ENCODE measurements at places on chromosomes 2 and 18. TPM values are rescaled to one million over a fixed set of nuclear protein-coding genes. Genes with fewer than 3 reads are reported as not detected.
A peak's percentile ranks its signal among the peaks of the same experiment; 100 is the strongest.

DNA sequence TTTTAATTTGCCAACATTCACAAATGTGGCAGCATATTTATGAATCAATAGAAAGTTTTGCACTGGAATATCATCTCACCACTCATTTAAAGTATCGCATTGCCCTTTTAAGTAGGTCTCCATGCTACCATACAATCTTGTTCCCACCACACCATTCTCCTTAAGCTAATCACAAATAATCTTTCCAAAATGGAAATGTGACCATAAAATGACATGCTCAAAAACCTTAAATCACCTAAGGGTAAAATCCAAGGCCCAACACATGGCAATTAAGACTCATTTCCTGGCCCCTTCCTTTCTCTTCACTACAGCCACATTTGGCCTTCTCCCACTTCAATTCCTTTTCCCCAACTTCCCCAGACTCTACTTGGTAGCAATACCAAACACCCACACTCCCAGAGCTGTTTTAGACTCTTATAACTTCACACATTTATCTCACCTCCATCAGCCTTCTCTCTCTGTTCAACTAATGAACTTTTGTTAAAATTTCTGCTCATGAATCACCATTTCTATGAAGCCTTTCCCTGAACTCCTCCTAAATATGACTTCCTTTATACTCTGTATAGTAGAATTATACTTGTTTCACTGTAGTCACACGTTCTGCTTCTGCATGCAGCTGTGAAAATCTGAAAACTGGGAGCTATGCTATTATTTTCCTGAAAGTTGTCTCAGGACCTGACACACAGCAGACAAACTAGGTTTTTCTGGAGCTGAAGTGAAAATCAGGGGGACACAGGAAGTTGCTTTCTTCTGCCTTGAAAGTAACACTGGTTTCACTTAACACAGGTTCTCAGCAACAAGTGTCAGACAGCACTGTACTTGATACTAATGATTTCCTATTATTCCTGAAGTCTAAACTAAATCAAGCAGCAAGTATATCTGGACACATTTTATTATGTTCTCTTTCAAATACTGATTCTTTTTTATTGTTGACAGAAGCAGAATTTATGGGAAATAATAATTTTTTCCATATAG lies 303.9 kb downstream of the ZEB2 start:
- H3K27ac ChIP-seq, result no peak overlapping the region
- peaks cover 26% of the 10 kb centered on the region for H3K4me1 ChIP-seq
- no peak for DNase-seq
- no peaks in the 10 kb centered on the region for H3K36me3 ChIP-seq
- H3K27me3 ChIP-seq, result no peaks in the 10 kb centered on the region

- H3K4me1 ChIP-seq, result peaks cover 24% of the 10 kb centered on the region
- DNase-seq, result no peak
- no peaks in the 10 kb centered on the region for H3K36me3 ChIP-seq
- peak overlapping the region; percentile 77 for H3K27ac ChIP-seq
- no peaks in the 10 kb centered on the region for H3K27me3 ChIP-seq
Measured at GRCh38 chr2:127887776-127888130, 2.0 kb upstream of the AMMECR1L start.

DNA sequence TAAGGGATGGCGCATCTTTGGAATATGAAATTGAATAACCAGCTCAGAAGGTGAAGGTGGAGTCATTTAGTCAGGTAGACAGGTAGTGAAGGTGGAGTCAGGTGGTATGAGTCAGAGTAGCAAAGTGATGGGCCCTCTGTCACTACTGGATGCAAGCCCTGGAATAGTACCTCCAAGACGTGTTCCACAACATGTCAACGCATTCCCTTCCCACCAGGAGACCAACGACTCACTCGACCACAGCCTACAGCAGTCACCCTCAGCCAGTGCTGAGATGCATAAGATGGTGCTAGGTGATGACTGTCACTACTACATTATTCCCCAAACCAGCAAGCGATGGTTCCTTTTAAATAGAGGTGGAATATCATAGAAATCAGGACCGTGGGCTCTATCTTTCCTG lies 6.8 kb downstream of the CPLX4 start:
- DNase-seq, result no peak
- no peaks in the 10 kb centered on the region for H3K36me3 ChIP-seq
- H3K4me1 ChIP-seq, result peaks cover 11% of the 10 kb centered on the region
- no peak overlapping the region for H3K27ac ChIP-seq
- peaks cover 6% of the 10 kb centered on the region for H3K27me3 ChIP-seq
- no peak overlapping the region for H3K4me3 ChIP-seq

DNA sequence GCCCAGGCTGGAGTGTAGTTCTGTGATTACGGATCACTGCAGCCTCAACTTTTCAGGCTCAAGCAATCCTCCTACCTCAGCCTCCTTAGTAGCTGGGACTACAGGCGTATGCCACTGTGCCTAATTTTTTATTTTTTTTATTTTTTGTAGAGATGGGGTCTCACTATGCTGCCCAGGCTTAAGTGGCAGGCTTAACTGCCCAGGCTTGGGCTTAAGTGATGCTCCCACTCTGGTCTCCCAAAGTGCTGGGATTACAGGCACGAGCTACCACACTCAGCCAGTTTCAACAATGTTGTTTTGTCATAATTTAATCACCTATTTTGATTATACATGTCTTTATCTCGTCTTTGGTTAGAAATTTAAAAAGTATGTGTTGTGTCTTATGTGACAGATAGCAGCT lies 18.2 kb downstream of the UGGT1 start:
- H3K4me3 ChIP-seq, result no peak overlapping the region
- H3K36me3 ChIP-seq, result peaks cover 24% of the 10 kb centered on the region
- no peaks in the 10 kb centered on the region for H3K27me3 ChIP-seq
- no peaks in the 10 kb centered on the region for H3K4me1 ChIP-seq
- no peak overlapping the region for H3K27ac ChIP-seq
- no peak for DNase-seq

DNA sequence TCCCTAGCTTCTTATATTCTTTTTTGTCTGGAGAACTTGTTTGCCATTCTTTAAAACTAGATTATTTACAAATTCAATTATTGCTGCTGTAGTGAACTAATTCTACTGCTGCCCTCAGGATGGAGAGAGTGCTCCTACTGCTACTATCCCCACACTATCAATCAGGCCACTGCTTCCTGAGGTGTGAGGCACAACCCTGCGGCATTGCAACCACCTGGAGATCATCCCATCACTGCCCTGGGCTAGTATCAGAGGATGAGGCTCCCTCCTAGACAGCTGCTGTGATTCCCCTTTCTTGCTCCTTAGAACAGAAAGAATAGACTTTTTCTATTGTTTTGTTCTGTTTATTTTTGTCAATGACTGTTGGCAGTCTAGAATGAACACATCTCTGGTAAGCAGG lies 146.6 kb downstream of the CDH19 start:
- DNase-seq, result no peak
- no peak overlapping the region for H3K27ac ChIP-seq
- H3K4me3 ChIP-seq, result no peak overlapping the region
- H3K27me3 ChIP-seq, result no peaks in the 10 kb centered on the region
- H3K4me1 ChIP-seq, result no peaks in the 10 kb centered on the region

GRCh38 chr2:21363364-21363763 lies 239.6 kb downstream of the TDRD15 start:
- no peak overlapping the region for H3K27ac ChIP-seq
- no peaks in the 10 kb centered on the region for H3K27me3 ChIP-seq
- H3K4me3 ChIP-seq, result no peak overlapping the region
- DNase-seq, result no peak
- no peaks in the 10 kb centered on the region for H3K36me3 ChIP-seq

DNA sequence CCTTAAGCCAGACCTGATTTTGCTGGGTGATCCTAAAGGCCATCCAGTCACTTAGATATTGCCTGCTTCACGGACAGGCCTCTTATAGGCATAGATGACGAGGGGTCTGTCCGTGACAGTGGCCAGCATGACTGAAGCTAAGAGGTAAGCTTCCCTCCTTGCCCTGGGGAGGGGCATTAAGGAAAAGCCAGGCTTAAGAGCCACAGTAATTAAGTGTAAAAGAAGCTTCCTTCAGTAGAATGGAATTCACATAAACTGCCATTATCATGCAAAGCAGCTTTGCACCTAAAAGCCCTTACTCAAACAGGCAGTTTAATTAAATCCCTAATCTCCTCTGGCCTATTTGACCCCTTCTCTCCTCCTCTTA lies 99.4 kb upstream of the PKDCC start:
- no peaks in the 10 kb centered on the region for H3K36me3 ChIP-seq
- no peak for DNase-seq
- no peak overlapping the region for H3K4me3 ChIP-seq
- H3K27ac ChIP-seq, result no peak overlapping the region

DNA sequence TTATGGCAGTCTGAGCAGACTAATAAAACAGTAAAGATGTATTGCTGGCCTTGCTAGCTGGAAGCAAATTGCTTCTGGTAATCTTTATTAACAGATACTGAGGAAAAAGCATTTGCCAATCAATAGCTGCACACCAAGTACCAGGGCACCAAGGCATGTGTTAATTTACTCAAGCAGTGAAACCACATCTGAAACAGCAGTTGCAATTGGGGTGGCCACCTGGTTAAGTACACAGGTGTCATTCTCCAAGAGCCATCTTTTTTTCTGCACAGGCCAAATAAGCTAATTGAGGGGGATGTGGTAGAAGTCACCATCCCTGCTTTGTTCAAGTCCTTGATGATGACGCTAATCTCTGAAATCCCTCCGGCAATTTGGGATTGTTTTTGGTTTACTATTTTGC lies 8.6 kb upstream of the SEH1L start:
- DNase-seq, result no peak
- peaks cover 5% of the 10 kb centered on the region for H3K4me1 ChIP-seq
- no peak overlapping the region for H3K4me3 ChIP-seq
- no peaks in the 10 kb centered on the region for H3K27me3 ChIP-seq

DNA sequence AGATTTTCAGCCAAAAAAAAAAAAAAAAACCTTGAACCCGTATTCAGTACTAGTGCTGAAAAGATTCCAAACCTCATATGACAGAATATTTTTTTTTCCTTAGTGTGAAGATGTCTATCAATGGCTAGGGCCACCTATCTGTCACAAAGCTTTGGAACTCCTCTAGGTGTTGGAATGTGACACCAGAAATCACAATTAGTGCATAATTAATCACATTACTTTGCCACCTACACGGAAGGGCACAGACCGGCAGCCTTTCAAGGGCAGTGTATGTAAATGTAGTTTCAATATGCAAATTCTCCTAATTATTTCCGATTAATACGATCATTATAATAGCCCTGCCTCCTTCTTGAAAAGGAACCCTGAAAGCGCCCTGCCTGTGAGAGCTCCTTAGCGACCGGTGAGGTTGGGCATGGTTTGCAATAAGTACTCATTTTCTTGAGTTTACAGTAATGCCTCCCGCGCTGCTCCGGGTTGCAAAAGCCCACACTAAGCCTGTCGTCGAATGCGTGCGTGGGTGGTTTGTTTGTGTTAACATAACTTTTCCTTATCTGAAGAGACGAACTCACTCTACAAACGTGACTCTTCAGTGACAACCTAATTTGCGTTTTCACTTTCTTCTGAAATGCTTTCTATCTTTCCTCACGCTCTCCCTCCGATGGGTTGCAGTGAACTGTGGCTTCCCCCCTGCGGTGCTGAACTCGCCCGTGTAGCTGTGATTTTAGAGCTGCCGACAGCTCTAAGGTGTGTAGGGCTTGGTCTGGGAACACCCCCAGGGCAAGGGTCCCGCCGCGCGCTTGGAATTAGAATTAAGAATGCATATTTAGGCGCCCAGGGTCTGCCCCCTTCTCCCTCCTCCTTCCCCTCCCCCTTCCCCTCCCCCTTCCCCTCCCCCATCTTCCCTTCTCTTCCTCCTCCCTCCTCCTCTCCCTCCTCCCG lies 765 bp upstream of the ID2 start:
- peak; percentile 70 for DNase-seq
- H3K4me3 ChIP-seq, result peak overlapping the region; percentile 39
- peaks cover 4% of the 10 kb centered on the region for H3K27me3 ChIP-seq
- H3K36me3 ChIP-seq, result no peaks in the 10 kb centered on the region
- H3K4me1 ChIP-seq, result peaks cover 46% of the 10 kb centered on the region

GRCh38 chr2:70347831-70348230 lies 46.0 kb upstream of the FAM136A start:
- no peaks in the 10 kb centered on the region for H3K4me1 ChIP-seq
- DNase-seq, result no peak
- no peak overlapping the region for H3K27ac ChIP-seq
- H3K27me3 ChIP-seq, result no peaks in the 10 kb centered on the region

GRCh38 chr2:237459226-237459625 lies 27.8 kb upstream of the MLPH start:
- no peaks in the 10 kb centered on the region for H3K27me3 ChIP-seq
- no peak overlapping the region for H3K4me3 ChIP-seq
- no peak for DNase-seq
- no peaks in the 10 kb centered on the region for H3K4me1 ChIP-seq
- H3K27ac ChIP-seq, result no peak overlapping the region

GRCh38 chr2:109630441-109631430 lies 16.6 kb downstream of the SOWAHC start:
- H3K27me3 ChIP-seq, result no peaks in the 10 kb centered on the region
- no peak overlapping the region for H3K4me3 ChIP-seq
- H3K27ac ChIP-seq, result no peak overlapping the region
- H3K36me3 ChIP-seq, result no peaks in the 10 kb centered on the region
- H3K4me1 ChIP-seq, result peaks cover 5% of the 10 kb centered on the region
- no peak for DNase-seq

GRCh38 chr2:54387059-54387991 lies 68.8 kb upstream of the SPTBN1 start:
- no peaks in the 10 kb centered on the region for H3K4me1 ChIP-seq
- H3K27ac ChIP-seq, result no peak overlapping the region
- no peaks in the 10 kb centered on the region for H3K27me3 ChIP-seq
- no peak overlapping the region for H3K4me3 ChIP-seq

DNA sequence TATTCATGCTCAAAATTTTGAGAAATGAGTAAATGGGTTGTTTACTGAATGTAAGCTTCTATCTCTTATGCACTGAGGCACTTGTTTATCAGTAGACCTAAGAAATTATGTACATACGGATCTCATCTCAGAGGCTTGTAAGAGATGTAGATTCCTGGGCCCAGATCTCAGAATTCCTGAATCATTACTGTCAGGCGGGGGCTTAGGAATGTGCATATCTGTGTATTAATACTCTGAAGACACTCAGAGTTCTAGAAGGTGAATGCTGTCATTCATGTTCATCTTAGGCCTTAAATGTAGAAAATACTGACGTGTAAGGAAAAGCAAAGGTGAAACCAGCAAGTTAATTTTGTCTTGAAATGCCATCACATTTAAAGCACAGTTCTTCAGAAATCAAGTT lies 169.6 kb downstream of the FMNL2 start:
- H3K36me3 ChIP-seq, result no peaks in the 10 kb centered on the region
- no peaks in the 10 kb centered on the region for H3K27me3 ChIP-seq
- H3K27ac ChIP-seq, result no peak overlapping the region
- no peaks in the 10 kb centered on the region for H3K4me1 ChIP-seq

The PROKR1 gene
- not detected for total RNA-seq

The B3GNT7 gene
- not detected for total RNA-seq

The RAB31 gene
- total RNA-seq, result 1.8 TPM

The ABCA12 gene
- total RNA-seq, result not detected

Measured in CD4-positive, alpha-beta memory T cell (primary cell).